ENCODE measurements at places on chromosomes 11 and 22.

GRCh38 chr11:129418039-129418438 is 42.4 kb downstream of the BARX2 start:
- DNase-seq, result no peak

DNA sequence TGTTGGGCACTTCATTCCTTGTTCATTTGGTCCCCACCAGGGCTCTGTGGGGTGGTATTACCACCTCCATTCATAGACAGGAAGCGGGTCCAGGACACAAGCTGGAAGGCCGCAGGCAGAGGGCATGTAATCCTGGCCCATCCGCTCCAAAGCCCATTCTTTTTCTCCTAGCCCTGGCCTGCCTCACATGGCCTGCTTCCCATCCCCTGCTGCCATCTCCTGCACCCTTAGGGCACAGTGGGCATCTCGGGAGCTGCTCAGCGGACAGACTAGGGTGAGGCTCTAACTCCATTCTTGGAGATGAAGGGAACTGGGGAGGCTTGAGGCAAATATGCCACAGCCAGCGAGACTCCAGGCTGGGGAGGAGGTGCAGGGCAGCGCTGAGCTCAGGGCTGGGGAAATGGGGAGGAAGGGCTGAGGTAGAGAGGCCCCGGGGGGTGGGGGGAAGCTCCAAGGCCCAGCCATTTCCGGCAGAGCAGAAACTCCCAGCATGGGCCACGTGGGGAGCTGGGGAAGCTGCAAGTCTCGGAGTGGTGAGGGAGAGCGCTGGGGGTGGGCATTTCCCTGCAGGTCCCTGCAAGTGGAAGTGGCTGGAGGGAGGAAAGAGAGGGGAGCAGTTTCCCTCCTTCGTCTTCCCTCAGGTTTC is 14.3 kb upstream of the BCL9L start:
- no peak for DNase-seq

DNA sequence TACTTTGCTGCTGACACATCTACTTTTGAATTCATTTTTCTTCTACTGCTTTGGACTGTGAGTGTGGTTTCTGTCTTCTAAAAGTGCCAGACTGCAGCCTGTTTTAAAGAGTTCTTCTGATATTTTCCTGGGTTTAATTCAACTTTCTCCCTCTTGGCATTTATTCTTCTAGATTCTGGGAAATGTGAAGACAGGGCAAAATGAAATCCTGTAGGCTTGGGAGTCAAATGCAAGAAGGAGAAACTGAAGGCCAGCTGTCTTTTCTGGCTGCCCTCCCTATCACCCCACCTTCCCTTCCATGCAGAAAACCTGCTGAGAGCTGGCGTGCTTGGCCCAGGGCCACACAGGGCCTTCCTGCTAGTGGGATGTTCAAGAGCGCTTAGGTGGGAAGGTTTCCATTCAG is 7.6 kb downstream of the ZNF70 start:
- DNase-seq, result no peak

DNA sequence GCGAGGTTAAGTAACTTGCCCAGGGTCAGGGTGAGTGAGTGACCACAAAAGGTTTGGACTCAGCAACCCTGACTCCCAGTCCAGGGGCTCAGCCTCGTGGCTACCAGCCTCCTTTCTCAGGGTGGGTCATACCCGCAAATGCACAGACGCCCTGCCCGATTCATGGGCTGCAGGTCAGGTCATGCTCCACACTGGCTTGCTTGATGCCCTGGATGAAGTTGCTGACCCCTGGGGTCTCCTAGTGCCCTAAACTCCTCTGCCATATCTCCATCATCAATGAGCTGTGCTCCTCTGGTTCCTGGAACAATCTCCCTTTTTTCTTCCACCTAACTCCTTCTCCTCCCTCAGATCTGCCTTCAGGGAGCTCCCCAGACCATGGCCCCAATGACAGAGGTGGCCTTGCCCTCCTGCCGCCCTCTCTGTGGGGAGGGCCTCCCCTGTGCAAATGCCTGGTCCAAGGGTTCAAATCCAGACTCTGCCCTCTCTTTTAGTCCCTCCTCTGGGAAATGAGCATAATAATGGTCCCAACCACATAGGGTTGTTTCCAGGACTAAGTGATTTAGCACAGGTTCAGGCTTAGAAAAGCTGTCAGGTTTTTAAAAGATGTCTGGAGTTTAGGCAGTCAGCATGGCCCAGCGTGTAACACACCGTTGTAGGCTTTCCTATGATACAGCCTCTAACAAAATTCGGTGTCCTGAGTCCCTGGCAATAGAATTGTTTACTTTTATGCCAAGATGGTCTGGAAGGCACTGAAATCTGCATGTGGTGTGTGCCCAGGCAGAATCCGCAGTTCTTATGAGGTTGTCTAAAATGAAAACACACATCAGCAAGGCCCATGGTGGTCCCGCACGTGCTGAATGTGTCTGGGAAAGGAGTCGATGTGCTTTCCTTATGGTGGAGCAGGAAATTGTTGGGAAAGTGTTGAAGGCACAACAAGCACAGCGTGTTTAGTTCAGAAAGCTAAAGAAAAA is 63.6 kb downstream of the CD82 start:
- no peak for DNase-seq

GRCh38 chr11:117394221-117394925 is 66.7 kb downstream of the CEP164 start:
- no peak for DNase-seq

DNA sequence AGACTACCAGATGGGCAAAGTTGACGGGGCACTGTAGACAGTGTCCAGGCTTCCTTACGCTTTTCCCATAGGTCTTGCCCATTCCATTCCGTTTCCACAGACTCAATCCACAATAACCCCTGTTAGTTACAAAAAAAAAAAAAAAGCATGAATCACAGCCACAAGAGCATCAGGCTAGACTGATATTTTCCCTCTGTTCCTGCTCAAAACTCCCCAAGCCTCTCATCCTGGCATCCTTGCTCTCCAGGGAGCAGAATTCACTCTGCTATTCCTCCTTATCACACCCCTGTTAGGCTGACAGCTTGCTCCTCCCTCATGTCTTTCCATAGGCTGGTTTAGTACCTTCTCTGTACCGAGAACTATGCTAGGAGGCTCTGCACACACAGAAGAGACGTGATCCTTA is 42.2 kb downstream of the TMEM123 start:
- DNase-seq, result no peak

- no peak for DNase-seq
Measured at GRCh38 chr22:21569459-21570170, 2.1 kb downstream of the UBE2L3 start.
